ENCODE measurements at places on chromosomes 4 and X.

GRCh38 chr4:97153042-97153441 lies 990.2 kb downstream of the STPG2 start:
- peak; percentile 28 for DNase-seq

DNA sequence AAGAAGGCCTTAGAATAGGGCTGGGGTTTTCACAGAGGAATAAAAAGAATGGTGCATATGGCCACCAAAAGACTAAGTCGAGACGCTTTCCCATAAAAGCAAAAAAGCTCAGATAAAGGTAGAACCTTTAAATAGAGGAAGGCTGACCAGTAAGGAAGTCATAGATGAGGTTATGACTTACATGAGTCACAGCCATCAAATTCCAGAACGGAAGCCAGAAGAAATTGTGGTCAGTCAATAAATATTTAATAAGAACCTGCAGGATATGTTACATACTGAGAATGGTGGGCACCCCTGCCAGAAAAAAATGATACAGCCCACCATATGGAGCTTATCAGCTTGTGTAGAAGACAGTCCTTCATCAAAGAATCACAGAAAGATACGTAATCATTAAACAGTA lies 120.1 kb downstream of the MANBA start:
- DNase-seq: no peak

- DNase-seq: no peak
Measured at GRCh38 chr4:130080872-130081451, 985.0 kb downstream of the C4orf33 start.

DNA sequence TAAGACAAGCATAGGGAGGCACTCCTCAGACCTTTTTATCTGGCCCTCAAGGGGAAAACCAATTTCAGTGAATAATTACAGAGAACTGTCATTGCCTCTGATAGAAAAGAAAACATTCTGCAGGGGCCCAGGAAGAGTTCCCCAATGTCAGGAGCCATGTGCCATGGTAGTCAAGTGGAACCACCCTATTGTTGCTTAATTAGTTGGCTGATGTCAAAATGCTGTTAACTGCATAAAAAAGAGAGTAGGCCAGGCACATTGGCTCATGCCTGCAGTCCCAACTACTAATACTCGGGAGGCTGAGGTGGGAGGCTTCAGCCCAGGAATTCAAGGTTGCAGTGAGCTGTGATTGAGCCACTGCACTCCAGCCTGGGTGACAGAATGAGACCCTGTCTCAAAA lies 28.6 kb upstream of the OGT start:
- DNase-seq: no peak

DNA sequence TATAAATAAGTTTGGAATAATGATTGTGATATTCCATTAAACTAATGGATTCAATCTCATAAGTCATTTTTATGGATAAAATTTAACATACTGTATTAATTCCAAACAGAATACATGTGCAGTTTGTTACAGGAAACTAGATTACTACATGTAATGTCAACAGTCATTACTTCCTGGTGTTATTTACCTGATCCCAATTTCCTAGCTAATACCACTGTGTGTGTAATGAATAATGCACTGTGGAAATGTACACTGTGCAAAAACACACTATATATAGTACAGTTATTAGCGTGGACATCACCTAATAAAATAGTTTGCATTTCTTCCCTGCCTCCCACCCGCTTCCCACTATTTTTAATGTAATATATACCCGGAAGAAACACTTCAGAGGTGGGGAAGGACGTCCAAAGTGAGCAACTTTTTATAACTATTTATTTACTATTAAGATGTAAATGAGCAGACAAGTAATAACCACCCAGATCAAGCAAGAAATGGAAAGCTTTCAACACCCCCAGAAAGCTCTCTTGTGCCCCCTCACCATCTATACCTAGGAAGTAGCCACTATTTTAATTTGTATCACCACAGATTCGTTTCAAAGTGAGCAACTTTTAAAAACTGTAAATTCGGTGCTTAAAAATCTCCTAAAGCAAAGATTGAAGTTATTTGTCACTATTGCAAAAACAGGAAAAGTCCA lies 219.1 kb downstream of the THOC2 start:
- no peak for DNase-seq

DNA sequence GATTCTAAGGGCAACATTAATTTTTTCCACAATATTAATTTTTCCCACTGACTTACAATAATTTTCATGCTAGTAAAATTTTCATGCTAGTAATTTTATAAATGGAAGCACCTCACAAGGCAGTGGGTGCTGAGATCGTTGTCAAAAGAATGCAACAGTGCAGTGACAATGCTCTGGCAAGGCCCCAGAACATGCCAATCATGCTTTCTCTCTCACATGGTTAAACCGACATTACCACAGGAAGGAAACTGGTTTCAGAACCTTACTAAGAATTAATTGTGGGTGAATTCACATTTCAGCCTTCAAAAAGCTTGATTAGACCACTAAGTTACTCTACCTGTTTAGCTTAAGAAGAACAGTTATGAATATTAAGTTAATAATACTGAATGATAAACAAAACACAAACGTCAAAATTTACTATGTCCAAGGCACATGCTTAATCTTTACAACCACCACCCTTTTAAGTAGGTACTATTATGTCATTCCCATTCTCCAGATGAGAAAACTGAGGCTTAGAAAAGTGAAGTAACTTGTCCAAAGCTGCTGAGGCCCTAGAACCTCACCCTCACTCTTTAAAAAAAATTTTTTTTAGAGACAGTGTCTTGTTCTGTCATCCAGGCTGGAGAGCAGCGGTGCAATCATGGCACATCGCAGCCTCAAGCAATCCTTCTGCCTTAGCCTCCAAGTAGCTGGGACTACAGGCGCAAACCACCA lies 10.0 kb upstream of the OPHN1 start:
- peak; percentile 37 for DNase-seq

- DNase-seq: no peak
Measured at GRCh38 chr4:152459326-152459725, 76.6 kb downstream of the FBXW7 start.

- no peak for DNase-seq
Measured at GRCh38 chr4:109435635-109436034, 2.0 kb downstream of the SEC24B start.

- DNase-seq: no peak
Measured at GRCh38 chr4:121011138-121011537, 61.2 kb downstream of the NDNF start.

DNA sequence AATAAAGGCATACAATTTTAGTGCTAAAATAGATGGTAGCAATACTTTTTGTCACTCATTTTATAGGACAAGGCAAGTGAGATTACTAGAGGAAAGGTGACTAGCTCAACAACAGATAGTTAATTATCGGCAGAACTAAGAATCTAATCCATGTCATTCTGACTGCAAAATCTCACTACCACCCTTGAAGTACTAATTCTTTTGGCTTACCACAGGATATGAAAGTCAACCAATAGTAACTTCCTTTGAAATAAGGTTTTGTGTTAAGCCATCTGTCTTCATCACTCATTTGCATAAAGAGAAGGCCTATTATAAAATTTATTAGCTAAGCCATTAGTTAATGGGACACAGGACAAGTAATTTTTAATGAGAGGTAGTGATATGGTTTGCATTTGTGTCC lies 25.3 kb upstream of the ZMAT1 start:
- DNase-seq: no peak

GRCh38 chr4:107247738-107248137 lies 211.6 kb upstream of the DKK2 start:
- DNase-seq: no peak

DNA sequence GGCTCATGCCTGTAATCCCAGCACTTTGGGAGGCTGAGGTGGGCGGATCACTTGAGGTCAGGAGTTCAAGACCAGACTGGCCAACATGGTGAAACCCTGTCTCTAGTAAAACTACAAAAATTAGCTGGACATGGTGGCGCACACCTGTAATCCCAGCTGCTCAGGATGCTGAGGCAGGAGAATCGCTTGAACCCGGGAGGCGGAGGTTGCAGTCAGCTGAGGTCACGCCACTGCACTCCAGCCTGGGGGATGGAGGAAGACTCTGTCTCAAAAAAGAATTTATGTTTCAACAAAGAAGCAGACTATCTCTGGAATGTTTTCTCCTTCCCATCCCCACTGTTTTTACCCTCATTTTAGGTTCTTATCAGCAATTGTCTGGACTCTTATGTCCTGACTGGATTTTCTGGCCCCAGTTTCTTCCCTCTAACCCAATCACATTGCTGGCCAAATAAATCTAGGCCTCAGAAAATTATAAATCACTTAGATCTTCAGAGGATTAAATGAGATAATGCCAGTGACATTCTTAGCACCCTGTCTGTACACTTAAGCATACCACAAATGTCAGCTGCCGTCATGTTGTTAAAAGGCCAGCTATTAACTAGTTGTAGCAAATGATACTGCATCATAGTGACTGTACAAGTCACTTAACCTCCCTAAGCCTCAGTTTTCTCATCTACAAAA lies 44.9 kb upstream of the PRSS48 start:
- no peak for DNase-seq

GRCh38 chrX:3295731-3296130 lies 50.7 kb downstream of the MXRA5 start:
- DNase-seq: peak; percentile 13

GRCh38 chrX:15617111-15617510 lies 16.4 kb upstream of the ACE2 start:
- no peak for DNase-seq

- DNase-seq: no peak
Measured at GRCh38 chr4:23750125-23750524, 139.7 kb downstream of the PPARGC1A start.

DNA sequence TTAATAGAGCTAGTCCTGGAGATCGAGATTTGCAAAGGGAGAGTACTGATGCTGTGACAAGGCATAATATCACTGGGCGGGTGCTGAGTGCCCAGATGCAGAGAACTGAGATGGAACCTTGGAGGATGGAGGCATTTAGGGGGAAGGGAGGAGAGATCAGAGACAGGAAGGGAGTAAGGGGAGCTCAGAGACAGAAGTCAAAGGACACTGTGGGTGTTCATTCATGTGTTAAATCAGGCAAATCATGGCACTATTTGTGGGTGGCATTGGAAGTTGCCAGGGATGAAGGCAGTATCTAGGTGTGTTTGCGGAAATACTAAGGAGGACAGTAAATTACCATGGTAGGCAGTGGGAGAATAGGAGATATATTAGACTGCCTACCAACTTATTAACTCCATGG lies 135.0 kb downstream of the RBM46 start:
- DNase-seq: no peak

- no peak for DNase-seq
Measured at GRCh38 chr4:74362347-74362746, 2.6 kb upstream of the EREG start.

DNA sequence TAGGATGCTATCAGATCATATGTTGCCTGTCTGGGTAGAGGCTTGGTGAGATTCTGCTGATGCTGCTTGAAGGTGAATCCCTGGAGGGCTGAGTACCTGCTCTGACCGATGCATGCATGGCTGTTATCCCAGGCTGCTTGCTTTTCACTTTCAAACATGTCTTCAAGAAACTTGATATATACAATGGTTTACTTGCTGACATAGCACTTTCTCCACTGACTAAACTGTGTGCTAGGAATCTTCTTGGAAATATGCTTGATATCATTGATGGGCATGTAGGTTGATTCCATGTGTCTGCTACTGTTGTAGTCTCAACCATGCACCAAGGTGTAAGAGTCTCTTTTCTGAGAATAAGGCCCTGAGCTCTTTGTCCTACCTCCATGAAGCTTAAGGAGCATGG lies 79.6 kb upstream of the WDR1 start:
- DNase-seq: peak; percentile 1

DNA sequence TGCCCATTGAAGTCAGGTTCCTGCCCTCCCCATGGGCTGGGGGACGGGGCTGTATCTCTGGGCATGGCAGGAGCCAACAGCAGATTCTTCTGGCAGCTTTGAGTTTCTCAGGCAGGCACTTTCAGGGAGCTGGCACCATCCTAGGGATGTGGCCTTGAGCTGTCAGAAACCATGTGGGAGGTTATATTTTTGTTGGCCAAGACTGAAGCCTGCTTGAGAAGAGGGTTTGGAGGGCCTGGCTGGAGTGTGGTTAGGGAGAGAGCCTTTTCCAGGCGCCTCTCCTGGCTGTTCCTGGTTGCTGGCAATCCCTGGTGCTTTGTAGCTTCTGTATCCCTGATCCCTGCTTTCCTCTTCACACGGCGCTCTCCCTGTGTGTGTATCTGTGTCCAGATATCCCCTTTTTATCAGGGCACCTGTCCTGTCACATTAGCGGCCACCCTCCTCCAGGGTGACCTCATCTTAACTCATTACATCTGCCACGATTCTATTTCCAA lies 30.6 kb upstream of the SORCS2 start:
- no peak for DNase-seq

- DNase-seq: peak; percentile 87
Measured at GRCh38 chrX:140712413-140713173, 3.0 kb downstream of the LINC00632 start.

GRCh38 chr4:5447755-5448154 lies 260.6 kb downstream of the EVC2 start:
- no peak for DNase-seq

- DNase-seq: no peak
Measured at GRCh38 chr4:35884714-35885480, 359.4 kb downstream of the ARAP2 start.

- no peak for DNase-seq
Measured at GRCh38 chrX:63050225-63050624, 300.9 kb downstream of the SPIN4 start.

- no peak for DNase-seq
Measured at GRCh38 chr4:112881842-112882241, 167.6 kb upstream of the ANK2 start.

DNA sequence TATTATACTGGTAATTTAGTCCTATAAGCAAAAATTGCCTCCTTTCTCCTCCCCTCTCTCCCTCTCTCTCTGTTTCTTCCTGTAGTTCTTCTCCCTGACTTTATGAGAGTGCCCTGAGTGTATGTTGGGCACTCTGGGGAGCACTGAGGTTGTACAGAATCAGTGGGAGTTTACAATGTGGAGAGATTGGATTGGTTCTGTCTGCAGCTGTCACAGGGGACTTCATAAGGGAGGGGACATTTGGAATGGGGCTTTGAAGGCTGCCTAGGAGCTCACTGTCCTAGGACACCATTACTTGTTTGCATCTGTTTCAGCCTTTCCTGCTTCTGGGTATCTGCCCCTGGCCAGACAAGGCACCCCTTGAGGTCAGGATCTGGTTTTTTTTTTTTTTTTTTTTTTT lies 22.9 kb downstream of the SH3TC1 start:
- no peak for DNase-seq

- DNase-seq: no peak
Measured at GRCh38 chrX:66014084-66014483, 25.8 kb downstream of the VSIG4 start.

DNA sequence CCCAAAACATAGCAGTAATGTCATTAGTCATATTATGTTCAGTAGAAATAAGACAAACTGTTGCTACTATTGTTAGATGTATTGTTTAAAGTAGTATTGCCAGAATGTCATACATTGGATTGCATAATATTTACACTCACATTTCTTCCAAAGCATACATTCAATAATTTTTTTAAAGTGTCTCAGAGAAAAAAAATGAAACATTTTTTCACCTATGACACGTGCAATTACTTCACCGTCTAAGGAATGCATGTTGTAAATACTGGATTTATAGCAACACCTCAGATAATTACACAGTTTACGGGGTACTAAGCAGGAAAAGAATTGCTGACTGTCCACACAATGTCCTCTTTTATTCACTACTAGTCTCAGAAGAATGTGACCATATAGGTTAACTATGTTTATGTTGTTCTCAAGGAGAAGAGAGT lies 162.1 kb downstream of the PCDH18 start:
- peak; percentile 51 for DNase-seq

- DNase-seq: peak; percentile 76
Measured at GRCh38 chr4:40719008-40719623, 30.6 kb upstream of the NSUN7 start.

All from H4 (cell line).